ENCODE measurements at places on chromosomes 11 and 22.

GRCh38 chr11:75280227-75280701 is 39.7 kb downstream of the TPBGL start:
- no peak for DNase-seq

DNA sequence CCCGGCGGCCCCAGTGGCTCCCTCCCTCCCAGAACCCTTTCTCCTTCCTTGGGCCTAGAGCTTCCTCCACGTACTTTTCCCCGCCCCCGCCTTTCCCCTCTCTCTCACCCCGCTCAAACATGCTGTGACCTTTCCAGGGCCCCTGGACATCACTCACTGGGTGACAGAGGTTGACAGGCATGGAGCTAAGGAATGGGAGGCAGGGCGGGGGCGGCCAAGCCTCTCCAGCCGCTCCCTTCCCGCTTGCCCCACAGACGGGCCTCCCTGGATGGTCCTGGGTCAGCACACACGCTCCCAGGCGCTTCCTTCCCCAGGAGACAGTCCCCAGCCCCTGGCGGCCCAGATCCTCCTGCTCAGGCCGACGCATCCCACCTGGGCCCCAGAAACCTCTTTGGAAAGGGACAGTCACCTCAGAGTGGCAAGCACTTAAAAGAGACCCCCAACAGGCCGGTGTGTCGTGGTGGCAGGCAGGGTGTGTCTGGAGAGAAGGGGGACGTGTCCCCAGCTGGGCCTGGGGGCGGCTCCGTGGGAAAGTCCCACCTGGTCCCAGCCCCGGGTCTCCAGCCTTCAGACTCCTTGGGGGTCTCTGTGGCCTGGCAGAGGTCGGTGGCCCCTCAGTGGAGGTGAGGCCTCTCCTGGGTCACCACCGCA is 8.8 kb downstream of the H19 start:
- DNase-seq = no peak

- no peak for DNase-seq
Observed at GRCh38 chr11:63536669-63537292, at the start of gene PLAAT4. Gene PLAAT4, plus strand, starts transcription at chr11:63536808. Its CDS starts 61 bp downstream, at chr11:63536869.

DNA sequence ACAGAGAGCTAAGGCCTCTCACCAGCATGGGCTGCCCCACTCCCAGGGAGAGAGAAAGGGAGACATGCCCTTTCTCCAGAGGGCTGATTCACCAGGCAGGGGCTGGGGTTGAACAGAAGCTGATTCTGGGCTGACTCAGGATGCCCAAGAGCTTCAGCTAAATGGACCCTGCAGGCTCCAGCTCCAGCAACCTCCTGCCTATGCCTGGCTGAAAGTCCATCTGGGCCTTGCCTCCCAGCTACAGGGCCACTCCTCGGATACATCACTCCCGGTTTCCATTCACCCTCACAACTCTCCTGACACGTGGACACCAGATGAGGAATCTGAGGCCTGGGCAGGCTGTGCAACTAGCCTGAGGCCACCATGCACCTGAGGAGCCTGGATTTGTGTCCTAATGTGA is 215.5 kb downstream of the BUD13 start:
- no peak for DNase-seq

DNA sequence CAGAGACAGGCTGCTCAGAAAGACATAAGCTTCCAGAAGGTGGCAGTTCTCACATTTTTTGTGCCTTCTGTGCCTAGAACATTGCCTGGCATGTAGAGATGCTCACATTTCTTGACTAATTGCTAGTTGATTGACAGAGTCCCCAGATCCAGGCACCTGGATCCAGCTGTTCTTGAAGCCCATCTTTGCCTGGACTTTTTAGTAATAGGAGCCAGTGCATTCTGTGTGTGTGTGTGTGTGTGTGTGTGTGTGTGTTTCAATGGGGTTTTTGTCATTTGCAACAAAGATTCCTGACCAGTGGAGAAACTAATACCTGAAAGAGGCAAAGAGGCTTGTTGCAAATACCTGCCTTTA is 15.1 kb downstream of the MRGPRF start:
- no peak for DNase-seq

GRCh38 chr22:33539902-33540751 is 380.1 kb downstream of the LARGE1 start:
- peak; percentile 81 for DNase-seq

GRCh38 chr22:25364281-25364680 is 144.8 kb downstream of the CRYBB2 start:
- peak; percentile 58 for DNase-seq

- DNase-seq = no peak
Observed at GRCh38 chr11:30861064-30861463, 274.9 kb upstream of the MPPED2 start.

DNA sequence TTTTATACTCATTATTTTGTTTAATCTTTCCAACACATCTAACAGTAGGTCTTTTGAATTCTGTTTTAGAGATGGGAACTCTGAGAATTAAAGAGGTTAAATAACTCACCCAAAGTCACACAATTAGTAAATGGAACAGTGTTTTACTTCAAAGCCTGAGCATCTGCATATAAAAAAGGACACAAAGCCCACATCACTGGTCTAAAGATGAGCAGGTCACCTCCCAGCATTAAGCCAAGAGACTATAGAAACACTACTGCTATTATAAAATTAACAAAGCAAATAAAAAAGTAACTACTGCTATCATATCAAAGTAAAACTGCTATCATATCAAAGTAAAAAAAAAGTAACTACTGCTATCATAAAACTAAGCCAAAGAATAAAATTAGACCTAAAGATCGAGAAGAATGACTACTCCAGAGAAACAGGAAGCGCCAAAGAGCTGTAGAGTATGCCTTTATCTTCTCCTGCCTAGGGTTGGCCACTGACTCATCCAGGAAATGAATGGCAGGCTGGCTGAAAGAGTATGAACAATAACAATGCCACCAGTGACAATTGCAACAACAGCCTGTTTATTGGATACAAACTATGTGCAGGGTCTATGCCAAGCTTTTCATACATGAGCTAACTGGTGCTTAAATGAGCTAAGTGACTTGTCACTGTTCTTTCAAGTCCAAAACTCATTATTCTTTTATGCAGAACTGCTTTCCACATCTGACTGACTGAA is 1153.0 kb upstream of the TENM4 start:
- no peak for DNase-seq

GRCh38 chr11:61071913-61072312 is 30.4 kb upstream of the CD5 start:
- DNase-seq = no peak

DNA sequence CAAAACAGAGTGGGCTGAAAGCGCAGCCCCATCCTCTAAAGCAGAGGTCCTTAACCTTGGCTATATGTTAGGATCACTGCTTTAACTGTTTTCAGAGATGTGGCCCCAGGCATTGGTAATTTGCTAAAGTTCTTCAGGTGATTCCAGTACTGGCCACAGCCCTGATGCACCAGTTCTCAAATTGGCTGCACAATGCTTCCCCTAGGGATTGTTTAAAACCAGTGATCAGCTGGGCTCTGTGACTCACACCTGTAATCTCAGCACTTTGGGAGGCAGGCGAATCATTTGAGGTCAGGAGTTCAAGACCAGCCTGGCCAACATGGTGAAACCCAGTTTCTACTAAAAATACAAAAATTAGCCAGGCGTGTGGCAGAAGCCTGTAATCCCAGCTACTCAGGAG is 8.4 kb upstream of the IRAG1 start:
- no peak for DNase-seq

GRCh38 chr11:5362017-5362625 is 10.8 kb downstream of the OR51B6 start:
- DNase-seq = no peak

DNA sequence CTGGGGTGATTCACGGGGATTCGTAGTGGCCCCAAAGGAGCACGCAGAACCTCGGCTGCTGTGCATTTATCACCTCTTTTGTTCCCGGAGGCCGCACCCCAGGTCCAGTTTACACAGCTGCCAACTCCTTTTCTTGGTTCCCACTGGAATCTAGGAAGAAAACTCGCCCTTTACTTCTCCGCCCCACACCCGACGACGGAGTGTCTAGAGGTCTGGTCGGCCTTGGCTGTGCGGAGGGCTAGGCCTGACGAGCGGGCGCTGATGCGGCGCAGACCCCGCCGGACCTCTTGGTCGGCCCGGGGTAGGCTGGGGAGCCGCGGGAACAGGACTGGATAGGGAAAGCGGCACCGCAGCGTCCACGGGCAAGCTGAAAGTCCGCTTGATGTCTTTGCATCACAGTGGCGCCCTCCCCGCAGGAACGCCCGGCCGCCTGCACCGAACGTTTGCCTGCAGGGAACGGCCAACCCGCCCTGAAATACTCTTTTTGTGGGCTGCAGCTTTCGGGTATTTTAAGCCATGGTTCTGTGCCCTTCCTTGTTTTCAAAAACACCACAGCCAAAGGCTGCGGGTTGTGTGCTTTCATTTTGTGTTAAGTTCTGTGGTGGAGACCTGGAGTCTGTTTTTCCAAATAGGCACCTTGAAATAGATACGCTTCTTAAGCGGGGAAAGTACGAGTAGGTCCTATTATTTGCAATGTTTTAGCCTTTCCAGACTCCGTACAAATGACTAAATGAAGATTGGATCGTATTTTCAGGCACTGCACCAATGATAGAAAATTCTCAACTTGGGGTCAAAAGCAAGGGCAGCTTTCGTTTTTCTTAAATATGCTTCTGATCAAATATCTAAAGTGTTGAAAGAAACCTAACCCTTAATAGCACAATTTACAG is 829 bp upstream of the ZBED5 start:
- no peak for DNase-seq

DNA sequence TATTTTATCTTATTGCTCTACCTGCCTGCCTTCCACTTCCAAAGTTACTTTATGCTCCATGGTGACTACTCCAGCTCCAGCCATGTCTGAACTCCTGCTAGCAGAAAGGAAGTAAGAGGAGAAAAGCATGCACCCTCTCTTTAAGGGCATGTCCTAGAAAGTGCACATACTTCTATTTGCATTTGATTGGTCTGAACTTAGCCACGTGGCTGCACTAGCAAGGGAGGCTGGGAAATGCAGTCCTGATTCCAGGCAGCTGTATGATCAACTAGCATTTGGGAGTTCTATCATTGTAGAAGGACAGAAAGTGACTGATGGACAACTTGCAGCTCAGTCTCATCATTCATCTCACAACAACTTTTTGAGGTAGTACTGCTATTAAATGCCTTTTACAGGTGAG is 515.7 kb downstream of the BUD13 start:
- DNase-seq = no peak

DNA sequence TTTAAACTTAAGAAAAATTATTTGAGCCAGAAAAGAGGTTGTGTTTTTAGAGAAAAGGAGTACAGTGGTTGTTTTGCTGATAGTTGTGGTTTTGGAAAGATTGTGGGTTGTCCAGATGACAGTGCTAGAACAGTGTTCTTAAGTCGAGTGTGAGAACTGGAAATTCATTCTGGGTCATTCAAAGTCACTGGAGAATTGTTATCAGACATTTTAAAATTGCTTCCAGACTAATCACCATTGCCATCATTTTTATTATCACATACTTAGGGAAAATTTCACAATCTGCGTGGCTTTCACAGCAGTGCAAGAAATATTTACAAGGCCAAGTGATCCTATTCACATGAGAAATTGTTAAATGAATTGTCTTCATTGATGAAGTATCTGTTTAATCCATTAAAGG is 242.2 kb upstream of the DDI1 start:
- DNase-seq = no peak

DNA sequence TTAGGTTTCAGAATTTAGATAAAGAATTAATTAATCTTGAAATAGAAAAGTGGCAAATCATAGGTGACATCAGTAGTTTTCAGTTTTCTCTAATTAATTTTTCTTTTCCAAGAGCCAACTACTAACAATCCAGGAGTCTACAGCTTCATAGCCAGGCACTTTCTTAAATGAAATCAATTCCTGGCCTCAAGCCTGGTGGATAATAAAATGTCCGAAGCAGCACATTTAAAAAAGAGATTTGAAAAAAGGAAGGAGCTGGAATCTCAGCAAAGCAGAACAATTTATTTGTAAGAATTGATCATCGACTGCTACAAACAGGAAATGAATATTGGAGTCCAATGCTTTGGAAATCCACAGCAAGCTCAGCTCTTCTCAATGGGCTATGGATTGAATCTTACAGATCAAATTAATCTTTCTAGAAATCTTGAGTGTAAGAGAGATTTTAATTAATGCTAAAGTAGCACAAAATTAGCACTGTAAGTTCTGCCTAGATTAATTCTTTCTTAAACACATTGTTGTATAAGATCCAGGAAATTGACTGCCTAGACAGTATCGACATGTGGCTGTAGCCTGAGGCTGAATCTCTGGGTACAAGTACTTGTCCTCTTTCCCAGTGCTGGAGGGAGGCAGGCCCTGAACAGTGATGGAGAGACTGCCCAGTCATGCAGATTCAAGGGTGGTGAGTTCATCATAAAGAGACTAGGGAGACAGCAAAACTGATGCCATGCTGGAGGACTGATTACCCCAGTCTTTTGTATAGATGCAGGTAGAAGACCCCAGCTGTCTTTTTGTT is 167.8 kb upstream of the POU2AF2 start:
- no peak for DNase-seq

GRCh38 chr11:120746376-120746775 is 234.8 kb downstream of the GRIK4 start:
- DNase-seq = no peak

- DNase-seq = no peak
Observed at GRCh38 chr11:58647866-58648265, 25.4 kb downstream of the CNTF start.

DNA sequence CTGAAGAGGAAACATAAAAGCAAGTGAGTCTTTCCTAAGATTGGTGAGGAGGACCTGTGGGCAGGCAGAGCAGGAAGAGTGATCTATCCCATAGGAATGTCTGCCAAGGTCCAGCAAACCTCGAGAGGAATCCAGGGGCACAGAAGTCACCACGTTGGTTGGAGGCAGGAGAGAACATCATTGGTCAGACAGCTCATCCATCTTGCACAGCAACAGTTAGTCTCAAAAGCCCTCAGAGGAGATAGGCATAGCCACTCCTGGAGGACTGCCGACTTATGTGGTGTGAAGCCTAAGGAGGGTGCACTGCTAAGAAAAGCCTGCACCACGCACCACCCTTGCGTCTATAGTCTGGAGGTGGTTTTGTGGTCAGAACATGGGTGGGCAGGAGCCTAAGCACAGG is 109.1 kb downstream of the RASSF10 start:
- no peak for DNase-seq

DNA sequence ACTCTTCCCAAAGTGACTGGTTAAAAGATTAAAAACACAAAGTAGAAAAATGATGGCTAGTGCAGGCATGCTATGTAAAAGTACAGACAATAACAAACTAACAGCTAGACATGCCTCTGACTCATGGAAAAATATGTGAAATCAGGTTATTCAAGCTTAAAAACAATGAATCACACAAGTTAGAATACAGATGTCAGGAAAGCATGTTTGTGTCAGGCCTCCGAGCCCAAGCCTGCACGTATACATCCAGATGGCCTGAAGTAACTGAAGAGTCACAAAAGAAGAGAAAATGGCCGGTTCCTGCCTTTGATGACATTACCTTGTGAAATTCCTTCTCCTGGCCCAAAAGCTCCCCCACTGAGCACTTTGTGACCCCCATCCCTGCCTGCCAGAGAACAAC is 110.1 kb downstream of the NOX4 start:
- DNase-seq = no peak

GRCh38 chr11:72081184-72081644 is 564 bp downstream of the LRRC51 start:
- no peak for DNase-seq

Measured in suprapubic skin (tissue), 4 donors.